ENCODE measurements at places on chromosomes 12 and 14.
A peak's percentile ranks its signal among the peaks of the same experiment; 100 is the strongest.

- no peak for DNase-seq
Observed at GRCh38 chr12:40032433-40033241, 73.2 kb downstream of the SLC2A13 start.

GRCh38 chr12:65090461-65090860 lies 30.6 kb downstream of the WIF1 start:
- no peak for DNase-seq

GRCh38 chr12:105072888-105073488 lies 11.3 kb downstream of the ALDH1L2 start:
- DNase-seq: no peak

GRCh38 chr12:46384451-46385309 lies 12.1 kb upstream of the SLC38A2 start:
- DNase-seq: peak; percentile 70

DNA sequence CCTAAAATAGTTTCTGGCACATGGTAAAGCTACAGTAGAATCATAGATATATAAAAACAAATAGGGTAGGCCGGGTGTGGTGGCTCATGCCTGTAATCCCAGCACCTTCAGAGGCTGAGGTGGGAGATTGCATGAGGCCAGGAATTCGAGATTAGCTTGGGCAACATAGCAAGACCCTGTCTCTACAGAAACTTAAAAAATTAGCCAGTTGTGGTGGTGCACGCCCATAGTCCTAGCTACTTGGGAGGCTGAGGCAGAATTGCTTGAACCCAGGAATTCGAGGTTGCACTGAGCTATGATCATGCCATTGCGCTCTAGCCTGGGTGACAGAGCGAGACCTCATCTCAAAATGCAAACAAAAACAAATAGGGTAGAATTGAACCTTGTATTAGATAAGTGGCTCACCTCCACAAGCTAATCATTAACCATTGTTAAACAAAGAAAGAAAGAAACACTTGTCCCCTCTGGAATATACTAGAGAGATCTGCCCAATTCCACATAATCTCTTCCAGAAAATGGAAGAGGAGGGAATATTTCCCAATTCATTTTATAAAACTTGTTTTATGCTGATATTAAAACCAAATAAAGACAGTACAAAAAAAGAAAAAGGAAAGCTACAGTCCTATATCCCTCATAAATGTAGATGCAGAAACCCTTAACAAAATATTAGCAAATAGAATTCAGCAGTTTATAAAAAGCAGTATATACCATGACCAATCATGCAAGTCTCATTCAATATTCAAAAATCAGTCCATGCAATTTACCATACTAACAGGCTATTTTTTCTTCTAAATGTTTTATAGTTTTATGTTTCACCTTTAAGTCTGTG lies 22.7 kb upstream of the DHRS2 start:
- no peak for DNase-seq

DNA sequence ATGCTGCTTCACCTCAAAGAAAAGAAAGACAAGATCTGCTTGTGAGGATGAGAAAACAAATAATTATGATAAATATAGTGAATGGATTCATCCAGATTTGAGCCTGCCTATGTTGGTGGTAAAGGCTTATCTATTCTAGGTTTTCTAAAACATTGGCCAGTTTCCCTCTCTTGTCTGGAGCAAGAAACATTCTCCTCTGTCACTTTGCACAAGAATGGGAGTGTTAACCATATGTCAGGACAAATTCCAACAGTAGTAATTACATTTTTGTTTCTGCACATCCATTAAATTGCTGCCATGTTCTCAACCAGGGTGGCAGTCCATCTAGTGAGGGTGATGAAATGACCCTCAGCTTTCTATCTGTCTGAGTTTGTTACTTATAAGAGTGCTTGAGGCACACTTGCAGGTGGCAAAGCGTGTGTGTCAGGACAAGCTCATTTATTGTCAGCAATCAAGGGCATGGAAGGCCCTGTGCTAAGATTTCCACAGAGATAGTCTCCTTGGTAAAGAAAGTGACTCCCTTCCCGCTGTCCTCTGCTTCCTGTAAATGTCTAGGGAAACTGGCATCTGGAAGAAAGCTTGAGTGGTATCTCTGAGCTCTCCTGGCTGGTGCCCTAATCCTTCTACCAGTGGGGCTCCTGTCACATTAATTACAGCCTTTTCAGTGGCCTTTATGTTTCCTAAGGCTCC lies 502.1 kb upstream of the FLRT2 start:
- no peak for DNase-seq

DNA sequence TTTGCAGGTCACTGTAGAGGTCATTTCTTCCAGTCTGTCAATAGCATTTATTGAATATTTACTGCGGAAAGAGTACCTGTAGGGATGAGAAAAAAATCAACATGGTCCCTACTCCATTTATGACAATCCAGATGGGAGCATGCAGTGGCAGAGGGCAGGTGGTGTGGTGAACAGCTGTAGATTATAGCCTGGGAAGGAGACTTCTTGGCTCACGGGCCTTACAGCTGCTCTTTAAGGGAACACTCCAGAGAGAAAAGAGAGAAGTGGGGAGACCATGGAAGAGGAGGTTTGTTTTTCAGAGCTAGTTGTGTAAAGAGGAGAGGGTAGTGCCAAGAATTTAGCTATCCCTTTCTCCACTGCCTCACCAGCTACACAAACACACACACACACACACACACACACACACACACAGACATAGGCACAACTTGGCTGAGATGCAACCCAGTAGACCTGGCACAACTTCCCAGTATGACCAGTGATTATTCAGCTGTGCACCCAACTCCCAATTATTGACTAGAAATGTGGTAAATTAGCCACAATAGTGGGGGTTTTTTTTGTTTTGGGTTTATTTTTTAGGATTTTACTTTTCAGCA lies 41.0 kb downstream of the GPHB5 start:
- DNase-seq: no peak

- DNase-seq: peak; percentile 17
Observed at GRCh38 chr14:94056579-94057308, 24.3 kb downstream of the DDX24 start.

GRCh38 chr12:93530358-93530757 lies 42.1 kb upstream of the SOCS2 start:
- DNase-seq: peak; percentile 36

DNA sequence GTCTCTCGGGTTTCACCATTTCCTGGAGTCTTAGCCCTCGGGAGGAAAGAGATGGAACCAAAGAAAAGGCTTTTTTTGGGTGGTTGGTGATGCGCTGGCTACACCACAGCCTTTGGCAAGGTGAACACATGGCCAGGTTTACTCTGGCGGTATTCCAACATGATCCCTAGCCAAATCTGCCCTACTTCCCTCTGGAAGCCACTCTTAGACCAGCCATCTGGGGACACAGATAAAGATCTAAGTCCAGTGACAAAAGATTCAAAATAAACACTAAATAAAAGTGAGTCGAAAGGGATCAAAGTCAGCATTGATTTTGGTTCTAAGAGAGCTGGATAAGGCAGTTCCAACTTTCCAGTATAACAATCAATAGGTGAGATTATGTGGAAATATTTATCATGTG lies 694.5 kb downstream of the VRK1 start:
- DNase-seq: no peak

GRCh38 chr12:66144791-66145754 lies 14.5 kb upstream of the LLPH start:
- DNase-seq: peak; percentile 86

GRCh38 chr14:83533734-83534133 lies 1996.2 kb upstream of the FLRT2 start:
- no peak for DNase-seq

DNA sequence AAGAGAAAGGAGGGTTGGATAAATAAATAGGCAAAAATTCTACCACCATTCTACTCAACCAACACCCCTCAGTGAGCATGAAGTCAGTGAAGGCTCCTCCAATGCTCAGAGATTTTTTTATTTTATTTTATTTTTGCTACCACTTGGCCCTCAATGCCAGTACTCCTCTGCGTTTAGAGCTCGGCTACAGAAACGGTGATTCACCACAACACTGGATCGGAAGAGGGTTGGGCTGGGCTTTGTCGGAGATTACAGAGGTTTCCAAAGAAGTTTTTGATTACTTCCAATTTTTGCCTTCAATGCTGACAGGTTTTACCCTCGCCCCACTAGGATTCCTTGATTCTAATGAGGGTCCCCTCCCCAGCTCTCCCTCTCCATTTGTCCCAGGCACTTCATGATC lies 1027.2 kb upstream of the TMEM132C start:
- DNase-seq: no peak

- DNase-seq: no peak
Observed at GRCh38 chr12:15735837-15736615, 53.2 kb downstream of the EPS8 start.

DNA sequence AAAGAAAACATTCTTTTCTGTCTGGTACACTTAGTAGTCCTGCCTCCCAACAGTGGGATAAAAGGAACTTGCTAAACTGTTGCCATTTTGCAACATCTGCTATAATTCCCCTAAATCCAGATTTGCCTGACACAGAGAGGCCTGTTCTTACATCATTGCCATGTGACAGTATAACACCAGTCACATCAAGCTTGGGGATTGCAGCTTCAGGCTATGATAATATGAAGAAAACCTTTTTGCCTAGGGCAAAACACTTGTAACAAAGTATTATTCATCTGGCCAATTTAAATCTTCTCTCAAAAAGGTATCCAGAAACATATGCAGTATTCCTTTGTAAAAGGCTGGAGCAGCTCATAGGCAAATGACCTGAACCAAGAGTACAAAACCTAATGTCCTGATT lies 80.9 kb upstream of the OTX2 start:
- no peak for DNase-seq

GRCh38 chr12:103197725-103198388 lies 240.4 kb downstream of the ASCL1 start:
- DNase-seq: no peak

DNA sequence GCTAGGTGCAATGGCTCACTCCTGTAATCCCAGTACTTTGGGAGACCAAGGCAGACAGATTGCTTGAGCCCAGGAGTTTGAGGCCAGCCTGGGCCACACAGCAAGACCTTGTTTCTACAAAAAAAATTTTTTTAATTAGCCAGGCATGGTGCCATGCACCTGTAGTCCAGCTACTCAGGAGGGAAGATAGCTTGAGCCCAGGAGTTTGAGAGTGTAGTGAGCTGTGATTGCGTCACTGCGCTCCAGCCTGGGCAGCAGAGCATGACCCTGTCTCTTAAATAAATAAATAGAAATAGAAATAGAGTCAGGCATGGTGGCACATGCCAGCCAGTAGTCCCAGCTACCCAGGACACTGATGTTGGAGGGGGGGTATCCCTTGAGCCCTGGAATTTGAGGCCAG lies 36.7 kb upstream of the CLIP1 start:
- DNase-seq: no peak

DNA sequence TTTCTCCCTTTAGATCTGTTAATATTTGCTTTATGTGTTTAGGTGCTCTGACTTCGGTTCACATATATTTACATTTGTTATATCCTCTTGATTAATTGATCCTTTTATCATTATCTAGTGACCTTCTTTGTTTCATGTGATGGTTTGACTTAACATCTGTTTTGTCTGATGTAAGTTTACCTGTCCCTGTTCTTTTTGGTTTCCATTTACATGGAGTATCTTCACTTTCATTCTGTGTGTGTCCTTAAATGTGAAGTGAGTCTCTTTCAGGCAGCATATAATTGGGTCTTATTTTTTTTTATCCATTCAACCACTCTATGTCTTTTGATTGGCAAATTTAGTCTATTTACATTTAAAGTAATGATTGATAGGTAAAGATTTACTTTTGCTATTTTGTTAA lies 24.2 kb downstream of the TRMT5 start:
- no peak for DNase-seq

DNA sequence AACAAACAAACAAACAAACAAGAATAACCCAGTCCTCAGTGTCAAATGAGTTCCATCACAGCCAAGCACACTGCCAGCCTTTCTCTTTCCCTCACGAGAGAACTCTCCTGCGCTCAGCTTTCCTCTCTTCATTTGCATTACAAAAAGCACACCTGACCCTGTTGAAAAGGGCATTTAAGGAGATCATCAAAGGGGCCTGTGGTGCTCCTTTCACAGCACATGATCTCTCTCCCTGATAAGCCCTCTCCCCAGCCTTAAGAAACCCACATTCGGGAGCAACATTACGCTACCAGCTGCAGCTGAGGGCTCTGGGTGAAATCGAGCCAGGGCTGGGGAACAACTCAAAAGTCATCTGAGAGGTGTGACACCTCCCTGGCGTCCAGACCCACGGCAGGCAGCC lies 165.6 kb upstream of the TMCC3 start:
- no peak for DNase-seq

DNA sequence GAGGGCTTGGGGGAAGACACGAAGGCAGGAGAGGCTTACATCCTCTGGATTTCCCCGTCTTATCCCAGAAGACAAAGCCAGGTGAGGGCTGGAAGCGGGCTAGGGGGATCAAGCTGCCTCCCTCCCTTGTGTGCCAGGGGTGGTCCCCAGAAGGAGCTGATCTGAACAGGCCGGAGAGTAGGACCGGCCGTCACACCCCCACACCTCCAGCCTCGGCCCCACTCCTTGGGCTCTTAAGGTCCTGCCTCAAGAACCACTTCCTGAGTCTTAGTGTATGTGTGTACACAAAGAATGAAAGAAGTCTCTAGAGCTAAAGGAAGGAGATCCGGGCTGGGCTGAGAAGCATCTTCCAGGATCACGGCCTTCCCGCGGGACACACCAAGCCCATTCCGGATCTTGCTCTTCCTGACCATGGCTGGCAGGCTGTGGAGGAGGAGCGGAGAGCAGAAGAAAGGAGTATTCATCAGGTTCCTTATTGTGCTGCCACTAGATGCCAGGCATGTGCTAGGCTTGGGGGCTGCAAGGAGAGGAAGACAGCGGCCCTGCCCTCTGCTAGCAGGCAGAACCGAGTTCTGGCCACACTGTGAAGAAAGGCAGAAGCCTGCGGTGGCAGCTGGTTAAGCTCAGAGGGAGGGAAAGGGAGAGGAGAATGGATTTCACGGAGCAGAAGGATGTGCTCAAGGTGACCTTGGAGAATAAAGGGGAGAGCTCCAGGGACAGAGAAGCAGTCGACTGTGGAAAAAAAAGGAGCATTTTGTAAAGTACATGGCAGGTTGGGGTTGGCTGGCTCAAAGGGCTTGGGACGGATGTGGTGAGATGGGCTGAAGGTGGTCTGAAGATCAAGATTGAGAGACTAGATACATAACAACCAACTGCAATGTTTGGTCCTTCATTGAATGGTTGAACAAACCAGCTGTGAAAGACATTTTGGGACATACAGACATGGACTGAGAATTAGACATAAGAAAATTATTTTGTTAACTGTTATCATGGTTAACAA lies 1.3 kb upstream of the CD63 start:
- peak; percentile 78 for DNase-seq

GRCh38 chr12:122584177-122584863 lies 57.3 kb downstream of the KNTC1 start:
- DNase-seq: peak; percentile 46

DNA sequence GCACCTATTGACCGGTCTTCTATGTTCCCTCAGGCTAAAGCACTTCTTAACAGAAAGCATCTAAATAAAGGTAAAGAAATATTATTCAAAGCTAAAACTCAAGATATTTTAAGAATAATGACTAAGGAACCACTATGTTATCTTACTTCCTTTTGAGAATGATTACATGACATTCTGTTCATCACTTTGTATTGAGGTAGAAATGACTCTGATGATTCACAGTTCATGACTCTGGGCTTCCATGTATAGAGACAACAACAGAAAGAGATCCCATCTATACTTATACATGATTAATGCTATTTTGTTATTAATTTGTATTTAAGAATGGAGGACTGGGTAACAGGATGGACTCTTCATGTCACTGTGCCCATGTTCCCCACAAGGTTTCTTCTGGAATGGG lies 218.3 kb upstream of the OR4E1 start:
- DNase-seq: peak; percentile 20

- no peak for DNase-seq
Observed at GRCh38 chr14:32121948-32122347, 44.8 kb downstream of the ARHGAP5 start.

GRCh38 chr12:112543751-112544150 lies 125.0 kb downstream of the PTPN11 start:
- no peak for DNase-seq
